Naive thymus-derived CD8-positive, alpha-beta T cell (primary cell): ENCODE measurements at places on chromosomes 1 and 21. TPM values are rescaled to one million over a fixed set of nuclear protein-coding genes. Genes with fewer than 3 reads are reported as not detected.

MARK1 gene
- total RNA-seq, result not detected

DNA sequence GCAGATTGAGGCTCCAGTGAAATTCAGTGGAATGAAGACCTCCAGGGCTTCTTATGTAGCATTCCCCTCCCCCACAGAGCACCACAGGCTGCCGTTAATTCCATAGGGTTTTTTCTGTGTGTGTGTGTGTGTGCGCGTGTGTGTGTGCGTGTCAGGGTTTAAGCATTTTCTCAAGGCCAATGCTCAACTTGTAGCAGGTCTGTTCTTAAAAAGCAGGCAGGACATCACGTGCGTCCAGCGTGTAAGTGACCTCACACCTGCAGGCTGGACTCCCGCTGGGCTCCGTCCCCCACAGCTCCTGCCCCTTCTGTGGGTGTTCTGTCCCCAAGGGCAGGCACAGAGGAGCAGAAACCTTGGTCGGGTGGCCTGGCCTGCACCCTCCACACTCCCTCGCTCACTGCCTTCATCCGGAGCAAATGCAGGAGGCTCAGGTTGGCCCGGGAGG is 5.3 kb downstream of the PRDM16 start:
- DNase-seq, result no peak

DNA sequence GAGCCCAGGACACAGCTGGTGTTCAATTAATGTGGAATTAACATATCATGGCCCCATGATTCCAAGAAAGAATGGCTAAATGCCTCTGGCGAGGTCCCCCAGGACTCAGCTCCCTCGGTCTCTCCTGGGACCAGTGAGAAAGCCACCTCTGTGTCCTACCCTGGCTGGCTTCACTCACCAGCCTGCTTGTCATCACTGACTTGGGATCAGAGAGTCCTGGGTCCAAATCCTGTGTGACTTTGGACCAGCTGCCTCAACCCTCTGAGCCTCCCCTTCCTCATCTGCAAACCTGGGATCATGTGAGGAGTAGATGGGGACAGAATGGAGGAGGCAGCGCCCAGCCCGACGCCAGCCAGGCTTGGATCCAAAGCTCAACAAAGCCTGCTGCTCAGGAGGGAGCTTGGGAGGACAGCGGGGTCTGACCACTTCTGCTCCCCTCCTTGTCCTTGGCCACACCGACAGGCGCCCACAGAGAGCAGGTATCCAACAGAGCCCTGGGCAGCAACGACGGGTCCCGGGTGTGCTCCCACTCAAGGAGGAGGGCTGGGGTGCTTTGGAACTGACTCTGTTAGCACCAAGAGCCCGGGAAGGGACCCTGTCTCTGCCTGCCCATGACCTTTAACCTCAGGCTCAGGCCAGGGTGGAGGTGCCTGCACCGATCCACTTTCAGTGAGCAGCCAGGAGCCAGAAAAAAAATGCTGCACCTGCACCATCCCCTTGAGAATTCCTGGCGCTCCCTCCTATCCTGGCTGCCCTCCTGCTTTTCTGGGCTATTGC is 3.2 kb downstream of the SH2D5 start:
- no peak for DNase-seq

KCNK1 gene
- total RNA-seq, result not detected

DNA sequence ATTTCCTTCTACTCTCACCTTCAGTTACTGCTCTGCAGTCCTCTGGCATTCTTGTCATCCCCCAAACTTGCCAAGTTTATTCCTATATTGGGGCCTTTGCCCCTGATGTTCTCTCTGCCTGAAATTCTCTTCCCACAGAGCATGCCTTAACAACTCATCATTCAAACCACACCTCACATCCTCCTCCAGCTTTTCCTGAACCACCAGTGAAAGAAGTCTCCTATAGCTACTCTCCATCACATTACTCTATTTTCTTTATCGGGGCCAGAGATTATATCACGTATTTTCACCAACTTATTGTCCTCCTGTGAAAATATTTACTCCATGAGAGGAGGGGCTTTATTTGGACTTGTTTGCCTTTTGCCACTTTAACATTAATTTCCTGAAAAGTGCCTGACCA is 32.1 kb downstream of the EXTL2 start:
- DNase-seq, result no peak

GRCh38 chr1:40742363-40743061 is 41.1 kb upstream of the KCNQ4 start:
- DNase-seq, result no peak

ASCL5 gene
- total RNA-seq, result not detected

DNA sequence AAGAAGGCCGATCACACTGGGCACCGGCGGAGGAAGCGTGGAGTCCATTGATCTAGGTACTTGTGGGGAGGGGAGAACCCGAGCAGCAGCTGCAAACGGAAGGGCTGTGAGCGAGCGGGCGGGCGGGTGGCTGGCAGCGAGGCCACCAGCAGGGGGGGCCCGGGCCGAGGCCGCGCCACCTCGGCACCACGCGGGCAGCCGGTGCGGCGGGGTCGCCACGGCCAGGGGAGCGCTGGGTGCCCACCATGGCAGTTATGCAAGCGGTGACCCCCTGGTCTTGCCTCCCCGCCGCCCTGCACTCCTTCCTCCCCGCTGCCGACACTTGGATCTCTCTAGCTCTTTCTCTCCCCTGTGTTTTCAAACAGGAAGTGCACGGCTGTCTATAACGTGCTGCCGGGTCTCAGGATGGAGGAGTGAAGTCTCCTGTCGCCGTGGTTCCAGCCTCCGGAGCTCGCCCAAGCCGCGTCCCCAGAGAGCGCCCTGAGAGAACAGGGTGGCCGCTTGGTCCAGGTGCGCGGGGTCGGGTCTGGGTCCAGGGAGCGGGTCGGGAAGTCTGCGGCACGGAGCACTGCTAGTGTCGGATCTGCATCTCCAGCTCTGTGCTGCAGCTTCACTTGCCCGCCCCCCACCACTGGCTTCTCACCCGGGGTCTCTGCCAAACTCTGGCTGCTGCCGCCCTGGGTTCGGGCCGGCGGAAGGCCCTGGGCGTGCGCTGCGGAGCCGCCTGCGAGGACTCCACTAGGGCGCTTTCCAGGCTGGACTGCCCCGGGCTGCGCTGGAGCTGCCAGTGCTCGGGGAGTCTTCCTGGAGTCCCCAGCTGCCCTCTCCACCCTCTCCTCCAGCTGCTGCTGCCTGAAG is 22.7 kb downstream of the LRRC8D start:
- DNase-seq, result peak; percentile 66

DNA sequence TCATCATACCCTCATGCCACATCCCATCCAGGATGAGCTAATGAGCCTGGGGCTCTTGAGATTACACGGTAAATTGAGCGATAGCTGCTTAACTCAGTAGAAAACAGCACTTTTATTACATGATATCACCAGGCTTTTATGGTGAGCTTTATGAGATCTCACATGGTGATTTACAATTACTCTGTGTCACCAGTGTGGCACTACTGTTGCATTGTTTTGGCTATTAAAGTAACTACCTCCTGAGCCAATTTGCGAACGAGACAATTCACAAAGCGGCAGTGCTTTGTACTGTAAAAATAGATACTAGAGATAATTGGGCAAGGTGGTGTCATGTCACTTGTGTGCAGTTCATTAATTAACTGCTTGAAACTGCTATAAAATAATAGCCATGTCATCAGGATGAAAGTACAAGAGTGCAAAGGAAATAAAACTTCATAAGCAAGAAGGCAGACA is 767.7 kb upstream of the ADGRL2 start:
- no peak for DNase-seq

DNA sequence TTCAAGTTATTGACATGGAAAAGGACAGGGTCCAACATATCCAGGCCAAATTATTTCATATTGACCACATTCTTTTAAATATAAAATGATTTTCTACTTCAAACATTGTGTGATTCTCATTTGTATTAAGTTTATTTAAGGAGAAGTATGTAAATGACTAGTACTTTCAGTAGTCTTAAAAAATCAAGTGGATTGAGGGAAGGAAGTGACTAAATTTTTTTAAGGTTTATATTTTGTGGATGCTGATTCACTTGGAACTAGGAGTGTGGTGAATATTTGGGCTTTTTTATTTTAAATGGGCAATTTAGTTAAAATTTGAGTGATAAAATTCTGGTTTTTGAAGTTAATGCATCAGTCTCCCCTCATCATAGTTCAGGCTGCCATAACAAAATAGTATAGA is 10.1 kb downstream of the PRRC2C start:
- DNase-seq, result no peak

SLFNL1 gene
- total RNA-seq, result 0.65 TPM

DNA sequence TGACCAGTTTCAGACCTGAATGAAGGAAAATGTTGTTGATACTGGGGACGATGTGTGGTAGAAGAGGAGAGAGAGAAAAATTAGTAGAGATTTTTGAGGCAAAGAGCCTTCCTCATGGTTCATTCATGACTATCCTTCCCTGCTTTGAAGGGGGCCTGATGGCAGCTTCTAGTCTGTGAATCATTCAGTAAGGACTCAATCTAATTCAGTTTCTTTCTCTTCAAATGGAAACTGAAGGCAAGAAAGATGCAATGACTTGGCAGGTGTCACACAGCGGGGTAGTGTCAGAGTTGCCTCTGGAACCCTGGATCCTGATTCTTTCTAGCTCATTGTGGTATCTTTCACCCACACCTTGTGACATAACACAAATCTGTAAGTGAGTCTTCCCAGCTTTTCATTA is 14.9 kb upstream of the CD5L start:
- no peak for DNase-seq

CCDC30 gene
- total RNA-seq, result 5.5 TPM

IFNLR1 gene
- total RNA-seq, result 5.5 TPM

GRCh38 chr1:247409869-247410544 is 6.0 kb upstream of the NLRP3 start:
- no peak for DNase-seq

DNA sequence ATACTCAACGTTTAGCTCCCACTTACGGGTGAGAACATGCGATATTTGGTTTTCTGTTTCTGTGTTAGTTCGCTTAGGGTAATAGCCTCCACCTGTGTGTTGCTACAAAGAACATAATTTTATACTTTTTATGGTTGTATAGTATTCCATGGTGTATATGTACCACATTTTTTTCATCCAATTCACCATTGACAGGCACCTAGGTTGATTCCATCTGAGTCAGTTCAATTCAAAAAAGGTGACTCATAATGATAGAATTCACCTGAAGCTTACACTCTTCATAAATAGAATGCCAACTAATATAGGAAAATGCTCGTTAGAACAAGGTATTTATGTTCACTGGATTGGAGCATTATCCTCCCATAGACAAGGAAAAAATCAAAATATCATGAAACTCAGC is 38.5 kb downstream of the RGS4 start:
- DNase-seq, result no peak

ABCA4 gene
- total RNA-seq, result not detected
